ENCODE measurements at places on chromosomes 1 and 21.

DNA sequence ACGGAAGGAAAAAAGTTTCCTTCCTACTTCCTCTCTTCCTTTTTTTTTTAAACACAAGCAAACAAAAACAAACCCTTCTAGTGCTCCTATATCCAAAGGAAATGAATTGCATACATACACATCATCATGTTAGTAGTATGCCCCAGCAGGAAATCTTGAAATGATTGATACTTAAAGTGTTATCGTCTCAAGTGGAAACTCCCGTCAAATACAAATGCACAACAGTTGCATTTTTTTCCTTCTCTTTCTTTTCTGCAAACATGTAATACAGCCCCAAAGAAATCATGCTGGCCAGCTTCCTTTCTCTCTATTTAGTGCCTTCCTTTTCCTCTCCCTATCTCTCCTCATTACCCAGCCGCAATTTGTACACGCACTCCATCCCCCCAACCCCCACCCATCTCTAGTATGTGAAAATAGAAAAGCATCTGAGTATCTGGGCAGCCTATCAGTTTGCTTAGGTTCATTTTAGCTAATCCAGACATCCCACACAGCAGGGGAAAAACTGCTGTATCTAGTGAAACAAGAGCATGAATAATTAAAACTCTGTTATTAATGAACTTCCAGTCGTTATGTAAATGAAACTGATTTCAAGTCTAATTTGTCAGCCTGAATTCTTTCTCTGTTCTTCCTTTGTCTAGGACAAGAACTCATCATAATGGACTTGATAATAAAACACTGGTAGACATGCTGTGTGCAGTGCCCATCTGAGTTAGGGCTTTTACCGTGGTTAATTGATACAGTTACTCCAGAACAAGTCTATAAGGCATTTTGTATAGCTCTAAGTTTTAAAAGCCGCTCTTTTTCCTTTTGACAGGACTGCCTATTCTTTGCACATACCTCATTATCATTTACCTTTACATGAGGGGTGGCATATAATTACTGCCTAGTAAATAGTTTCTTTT lies 336.5 kb upstream of the ADGRL2 start:
- DNase-seq: no peak

GRCh38 chr1:243335292-243335691 lies 79.5 kb downstream of the SDCCAG8 start:
- DNase-seq: no peak

DNA sequence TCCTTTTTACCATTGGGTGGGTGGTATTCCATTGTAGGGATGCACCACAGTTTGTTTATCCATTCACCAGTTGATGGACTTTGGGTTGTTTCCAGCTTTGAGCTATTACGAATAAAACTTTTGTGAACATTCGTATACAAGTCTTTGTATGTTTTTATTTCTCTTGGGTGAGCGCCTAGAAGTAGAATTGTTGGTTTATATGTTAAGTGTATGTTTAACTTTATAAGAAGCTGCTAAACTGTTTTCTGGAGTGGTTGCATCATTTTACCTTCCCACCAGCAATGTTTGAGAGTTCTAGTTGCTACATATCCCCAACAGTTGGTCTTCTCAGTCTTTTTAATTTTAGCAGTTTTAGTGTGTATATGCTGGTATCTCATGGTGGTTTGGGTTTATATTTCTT lies 132.5 kb downstream of the PEX14 start:
- DNase-seq: no peak

GRCh38 chr1:205082431-205082830 lies 1.8 kb downstream of the TMEM81 start:
- DNase-seq: no peak

- no peak for DNase-seq
These were observed 18.0 kb upstream of the BCAR3 start for GRCh38 chr1:93699503-93700168.

Measured in NCI-H446 (cell line).